Esophagus squamous epithelium (tissue), 5 donors: ENCODE measurements at places on chromosomes 7 and 10.

GRCh38 chr7:26321435-26321834 is 29.8 kb downstream of the SNX10 start:
- DNase-seq = no peak

GRCh38 chr7:50450590-50451032 is 461 bp upstream of the FIGNL1 start:
- no peak for DNase-seq

- DNase-seq = no peak
These were observed 54.4 kb upstream of the PDSS1 start for GRCh38 chr10:26642896-26643653.

- no peak for DNase-seq
These were observed 64.0 kb upstream of the PLA2G12B start for GRCh38 chr10:73018632-73019031.

GRCh38 chr7:135166338-135166990 is 4.0 kb downstream of the CYREN start:
- no peak for DNase-seq

GRCh38 chr10:98255146-98255877 is 12.7 kb downstream of the LOXL4 start:
- no peak for DNase-seq

DNA sequence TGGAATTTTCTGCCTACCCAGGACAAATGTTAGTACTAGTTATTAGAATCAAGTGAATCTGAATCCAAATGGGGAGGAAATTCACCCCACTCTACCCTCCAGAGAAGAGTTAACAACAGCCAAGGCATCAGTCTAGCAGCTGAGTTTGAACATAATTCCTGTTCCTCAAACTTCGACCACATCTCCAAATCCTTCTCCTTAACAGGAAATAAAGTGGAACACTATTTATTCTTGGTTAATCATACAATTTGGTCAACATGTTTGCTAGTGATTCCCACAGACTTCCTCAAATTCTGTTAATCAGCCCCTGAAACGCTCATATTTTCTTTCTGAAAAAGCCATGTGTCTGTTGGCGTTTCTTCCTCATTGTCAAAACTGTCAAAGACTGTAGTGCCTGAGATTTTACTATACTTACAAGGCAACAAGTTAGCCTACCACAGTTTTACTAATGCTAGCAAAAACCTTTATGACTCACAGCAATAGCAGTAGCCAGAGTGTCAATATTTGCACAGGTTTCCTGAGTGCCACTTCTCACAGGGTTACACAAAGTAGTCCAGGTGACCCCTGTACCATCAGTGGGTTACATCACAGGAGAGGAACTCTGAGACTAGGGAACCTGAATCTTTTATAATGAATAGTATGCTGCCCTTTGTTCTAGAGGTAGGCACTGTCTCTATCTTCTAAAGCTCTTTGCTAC is 202.9 kb downstream of the GRM3 start:
- DNase-seq = no peak

DNA sequence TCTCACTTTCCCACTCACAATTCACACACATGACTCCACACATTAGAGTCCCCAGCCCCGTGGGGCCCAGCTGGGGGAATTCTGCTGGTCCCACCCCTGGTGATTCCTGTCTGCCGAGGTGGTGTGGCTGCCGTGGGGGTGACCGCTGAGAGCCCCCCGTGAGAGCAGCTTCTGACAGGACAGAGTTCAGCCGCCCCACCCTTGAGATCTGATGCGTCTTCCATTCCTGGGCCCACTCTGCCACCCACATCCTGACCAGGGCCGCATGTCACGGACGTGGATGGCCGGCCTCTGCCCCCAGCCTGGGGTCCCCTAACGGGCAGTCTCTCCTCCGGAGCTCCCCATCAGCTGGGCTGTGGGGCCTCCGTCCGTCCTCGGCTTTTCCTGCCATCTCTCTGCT is 240.1 kb upstream of the PITRM1 start:
- no peak for DNase-seq
